ENCODE measurements at places on chromosomes 4 and X. TPM values are rescaled to one million over a fixed set of nuclear protein-coding genes. Genes with fewer than 3 reads are reported as not detected.

The GPRIN3 gene
- 9.0 TPM for total RNA-seq

The NONO gene
- total RNA-seq = 99.2 TPM

DNA sequence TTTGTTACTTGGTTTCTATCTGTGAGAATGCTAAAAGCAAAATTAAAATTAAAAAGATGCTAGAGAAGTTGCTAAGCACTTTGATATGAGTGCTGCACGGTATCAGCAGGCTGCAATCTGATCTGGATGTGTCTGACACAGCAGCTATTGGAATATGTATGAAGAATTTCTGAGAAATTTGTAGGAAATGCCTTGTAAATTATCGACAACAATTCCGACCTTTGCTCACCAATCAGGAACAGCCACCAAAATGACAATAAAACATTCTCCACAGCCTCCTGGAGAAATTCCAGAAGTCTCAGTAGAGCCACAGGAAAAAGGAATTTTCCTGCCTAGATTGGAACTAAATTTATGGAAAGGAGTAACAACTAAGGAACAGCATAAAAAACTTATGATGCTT is 82.5 kb downstream of the TIGD2 start:
- DNase-seq = no peak

DNA sequence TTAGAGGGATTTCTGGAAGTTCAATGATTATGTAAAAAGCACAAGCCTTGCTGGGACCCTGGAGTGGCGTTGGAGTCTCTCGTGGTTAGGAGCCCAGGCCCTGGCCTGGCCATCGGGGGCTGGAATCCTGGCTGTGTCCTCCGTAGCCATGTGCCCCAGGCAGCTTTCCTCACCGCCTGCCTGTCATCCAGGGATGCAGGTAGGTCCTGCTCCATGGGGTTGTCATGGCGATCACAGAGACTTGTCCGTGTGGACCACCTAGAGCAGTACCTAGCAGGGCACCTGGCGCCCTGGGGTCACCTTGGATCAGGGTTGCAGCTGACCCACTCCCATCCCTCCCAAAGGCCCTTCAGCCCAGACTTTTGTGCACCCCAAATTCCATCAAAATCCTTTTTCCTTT is 30.2 kb upstream of the WFS1 start:
- no peak for DNase-seq

DNA sequence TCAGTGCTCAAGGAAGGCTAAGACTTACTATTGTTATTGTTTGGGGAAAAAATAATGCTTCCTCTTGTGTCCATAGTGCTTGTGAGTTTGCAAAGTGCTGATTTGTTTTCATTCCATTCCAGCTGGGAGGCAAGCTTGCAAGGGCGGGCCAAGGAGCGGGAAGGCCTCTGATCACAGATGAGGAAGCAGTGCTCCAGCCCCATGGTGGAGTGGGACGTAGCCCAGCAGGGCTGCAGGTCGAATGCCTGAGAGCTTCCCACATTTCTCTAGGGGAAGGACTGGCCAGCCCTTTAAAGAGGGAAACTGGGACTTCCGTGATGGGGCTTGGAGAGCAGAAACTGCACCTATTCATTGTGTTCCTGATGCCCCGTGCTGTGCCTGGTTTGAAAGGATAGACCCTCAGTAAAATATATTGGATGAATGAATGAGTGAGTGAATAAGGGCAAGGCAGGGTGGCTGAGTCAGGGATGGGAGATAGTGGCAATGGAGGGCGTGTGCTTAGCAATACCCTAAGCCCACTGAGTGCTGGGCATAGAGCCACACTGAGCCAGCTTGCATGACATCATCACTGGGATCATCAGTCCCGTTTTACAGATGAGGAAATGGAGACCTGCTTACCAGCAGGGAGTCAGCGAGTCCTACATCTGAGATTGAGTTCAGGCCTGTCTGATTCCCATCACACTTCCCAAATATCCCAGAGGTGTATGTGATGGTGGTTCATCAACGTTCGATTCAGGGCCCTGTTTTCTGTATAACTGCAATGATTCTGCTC is 17.9 kb upstream of the NSG1 start:
- DNase-seq = no peak

GRCh38 chrX:41889317-41890025 is 33.9 kb downstream of the CASK start:
- no peak for DNase-seq

- no peak for DNase-seq
Measured at GRCh38 chrX:115260330-115260729, 26.4 kb upstream of the LRCH2 start.

DNA sequence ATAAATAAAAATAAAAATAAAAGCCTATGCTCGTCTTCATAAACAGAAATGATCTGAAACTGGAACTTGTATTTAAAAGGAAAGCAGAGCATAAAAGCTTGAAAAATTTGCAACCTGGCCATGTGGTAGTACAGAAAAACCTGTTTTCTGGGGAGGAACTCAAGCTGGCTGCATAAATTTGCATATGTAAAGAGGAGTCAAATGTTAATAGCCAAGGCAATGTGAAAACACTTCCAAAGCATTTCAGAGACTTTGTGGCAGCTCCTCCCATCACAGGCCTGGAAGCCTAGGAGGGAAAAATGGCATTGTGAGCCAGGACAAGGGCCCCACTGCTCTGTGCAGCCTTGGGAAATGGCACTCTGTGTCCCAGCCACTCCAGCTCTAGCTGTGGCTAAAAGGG is 727.9 kb upstream of the DIAPH2 start:
- no peak for DNase-seq

Data from left ventricle myocardium inferior (tissue), 1 donor.